ENCODE measurements at places on chromosomes 11 and 22.

DNA sequence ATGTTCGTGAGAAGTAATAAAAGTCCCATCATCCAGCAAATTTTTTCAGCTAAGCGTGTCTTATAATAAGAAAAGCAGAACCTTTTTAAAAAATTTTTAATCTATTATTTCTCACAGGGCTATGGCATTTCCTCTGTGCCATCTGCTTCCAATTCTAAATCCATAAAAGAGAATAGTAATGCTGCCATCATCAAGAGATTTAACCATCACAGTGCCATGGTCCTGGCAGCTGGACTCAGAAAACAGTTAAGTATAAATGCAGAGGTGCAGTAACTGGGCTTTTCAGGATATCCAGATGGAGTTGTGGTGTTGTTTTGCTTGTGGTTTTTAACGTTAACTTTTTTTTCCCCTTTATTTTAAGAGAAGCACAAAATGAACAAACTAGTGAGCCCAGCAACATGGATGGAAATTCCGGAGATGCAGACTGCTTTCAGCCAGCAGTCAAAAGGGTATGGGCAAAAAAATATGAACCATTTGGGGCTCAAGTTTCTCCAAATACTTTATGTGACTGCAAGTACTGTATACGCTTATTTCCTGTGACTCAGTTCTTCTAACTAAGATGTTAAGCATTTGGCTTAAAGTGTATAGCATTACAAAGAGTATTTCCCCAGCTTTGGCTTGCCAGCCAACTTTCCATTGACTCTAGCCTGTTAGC lies 25.2 kb downstream of the GTF2H1 start:
- DNase-seq, result peak; percentile 64

- no peak for DNase-seq
Measured at GRCh38 chr22:33747576-33748180, 172.6 kb downstream of the LARGE1 start.

- DNase-seq, result no peak
Measured at GRCh38 chr22:31097941-31098631, 9.3 kb downstream of the SELENOM start.

DNA sequence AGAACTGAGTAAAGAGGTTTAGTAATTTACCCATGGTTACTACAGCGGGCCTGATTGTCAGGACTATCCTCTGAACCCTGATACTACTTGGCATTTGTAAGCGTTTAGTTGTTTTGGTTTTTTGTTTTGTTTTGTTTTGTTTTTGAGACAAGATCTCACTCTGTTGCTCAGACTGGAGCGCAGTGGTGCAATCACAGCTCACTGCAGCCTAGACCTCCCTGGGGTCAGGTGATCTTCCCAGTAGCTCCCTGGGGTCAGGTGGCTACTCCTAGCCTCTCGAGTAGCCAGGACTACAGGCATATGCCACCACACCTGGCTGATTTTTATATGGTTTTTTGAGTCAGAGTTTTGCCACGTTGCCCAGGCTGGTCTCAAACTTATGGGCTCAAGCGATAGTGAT lies 118.6 kb downstream of the WNT11 start:
- peak; percentile 23 for DNase-seq

GRCh38 chr22:49009359-49010063 lies 818.2 kb downstream of the BRD1 start:
- DNase-seq, result no peak

- DNase-seq, result no peak
Measured at GRCh38 chr11:3001496-3001895, 9.4 kb upstream of the NAP1L4 start.

Measured in choroid plexus epithelial cell (primary cell).